ENCODE measurements at places on chromosomes 5 and 9.

DNA sequence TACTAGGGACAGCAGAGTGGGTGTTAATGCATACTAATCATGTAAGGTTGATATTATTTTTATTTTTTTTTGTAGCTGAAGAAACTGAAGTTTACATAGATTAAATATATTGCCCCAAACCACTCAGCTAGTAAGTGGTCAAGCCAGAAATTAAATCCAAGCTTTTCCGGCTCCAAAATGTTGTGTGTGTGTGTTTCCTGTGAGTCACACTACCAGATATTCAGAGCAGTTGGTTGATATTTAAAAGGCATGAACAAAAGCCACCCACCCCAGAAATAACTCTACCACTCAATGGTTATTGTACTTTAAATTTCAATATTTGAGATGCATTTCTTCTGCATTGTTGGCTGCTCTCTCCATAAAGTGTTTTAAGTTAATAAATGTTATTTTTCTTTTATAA is 29.5 kb downstream of the KCNN2 start:
- DNase-seq: no peak

- DNase-seq: no peak
Measured at GRCh38 chr5:153372425-153373129, 117.9 kb upstream of the GRIA1 start.

GRCh38 chr9:122941582-122942234 is 888 bp downstream of the RABGAP1 start:
- no peak for DNase-seq

DNA sequence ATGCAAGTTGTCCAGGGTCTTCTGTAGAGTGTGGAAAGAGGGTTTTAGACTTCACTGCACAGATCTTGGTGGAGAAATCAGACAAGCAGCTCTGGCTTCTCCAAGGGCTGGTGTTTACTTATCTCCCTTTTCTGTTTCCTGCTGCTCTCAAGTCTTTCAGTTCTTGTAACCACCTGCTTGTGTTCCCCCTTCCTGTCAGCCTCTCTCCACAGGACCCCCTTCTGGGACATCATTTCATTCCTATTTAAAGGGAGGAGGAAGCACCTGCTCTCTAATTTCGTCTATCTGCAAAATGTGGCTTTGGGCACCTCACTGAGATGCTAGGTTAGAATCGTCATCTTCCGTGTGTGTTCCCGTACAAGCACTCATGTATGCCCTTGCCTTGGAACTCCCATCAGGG is 636.2 kb downstream of the MTRR start:
- no peak for DNase-seq

DNA sequence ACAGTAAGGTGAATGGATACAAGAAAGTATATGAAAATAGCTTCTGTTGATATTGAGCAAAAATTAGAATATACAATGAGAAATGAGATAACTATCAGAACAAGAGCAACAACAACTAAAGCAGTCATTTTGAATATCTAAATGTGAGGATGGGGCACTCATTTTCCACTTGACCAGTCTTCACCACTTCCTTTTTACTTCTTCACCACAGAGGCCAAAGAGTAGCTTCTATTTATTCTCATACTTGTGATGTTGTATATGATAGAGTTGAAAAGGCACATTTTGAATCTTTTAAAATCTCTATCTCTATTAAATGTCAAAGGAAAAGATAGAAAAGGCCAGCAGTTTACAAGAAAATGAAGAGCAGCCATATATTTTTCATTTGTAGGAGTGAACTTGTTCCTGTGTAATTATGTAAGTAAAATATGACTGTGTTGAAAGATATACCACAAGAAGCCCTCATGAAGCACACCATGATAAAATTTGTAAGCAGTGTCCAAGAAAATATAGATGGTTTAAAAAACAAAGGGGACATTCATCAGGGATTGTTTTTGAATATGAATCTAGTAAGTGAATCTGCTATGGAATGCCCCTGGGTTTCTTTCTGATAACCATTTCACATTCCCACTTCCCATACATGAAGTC is 39.2 kb downstream of the ADAMTS19 start:
- no peak for DNase-seq

GRCh38 chr5:116438979-116439554 is 135.6 kb downstream of the SEMA6A start:
- DNase-seq: no peak

DNA sequence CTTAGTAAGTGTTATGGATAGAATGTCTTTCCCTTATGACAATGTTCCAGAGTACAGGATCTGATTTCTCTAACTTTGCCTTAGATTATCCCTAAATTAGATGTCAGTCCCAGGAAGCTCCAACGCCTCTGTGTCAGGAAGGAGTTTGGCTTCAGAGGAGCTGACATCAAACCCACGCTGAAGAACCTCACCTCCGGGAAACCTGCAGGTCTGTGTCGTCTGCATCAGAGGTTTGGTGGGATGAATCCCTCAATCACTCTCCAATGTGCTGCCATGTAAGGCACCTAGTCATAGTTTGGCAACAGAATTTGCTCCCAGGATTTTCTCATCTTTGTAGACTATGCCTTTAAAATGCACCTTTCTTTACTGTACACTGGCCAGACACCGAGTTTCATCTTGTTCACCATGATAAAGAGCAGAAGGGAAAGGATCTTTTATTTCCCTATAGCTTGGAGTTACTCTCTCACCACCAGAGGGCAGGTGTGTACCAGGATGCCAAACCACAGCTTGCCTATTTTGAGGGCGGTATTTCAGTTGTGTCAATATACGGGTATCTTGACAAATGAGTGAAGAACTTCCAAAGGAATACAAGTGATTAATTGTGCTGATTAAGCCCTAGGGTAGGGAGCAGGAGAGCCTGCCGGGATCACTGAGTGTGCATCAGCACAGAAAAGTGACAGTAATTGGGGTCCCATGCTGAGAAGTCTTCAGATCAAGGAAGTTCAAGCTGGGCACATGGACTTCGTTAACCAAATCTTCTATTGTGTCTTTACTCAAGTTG is 23.4 kb downstream of the MINAR2 start:
- no peak for DNase-seq

DNA sequence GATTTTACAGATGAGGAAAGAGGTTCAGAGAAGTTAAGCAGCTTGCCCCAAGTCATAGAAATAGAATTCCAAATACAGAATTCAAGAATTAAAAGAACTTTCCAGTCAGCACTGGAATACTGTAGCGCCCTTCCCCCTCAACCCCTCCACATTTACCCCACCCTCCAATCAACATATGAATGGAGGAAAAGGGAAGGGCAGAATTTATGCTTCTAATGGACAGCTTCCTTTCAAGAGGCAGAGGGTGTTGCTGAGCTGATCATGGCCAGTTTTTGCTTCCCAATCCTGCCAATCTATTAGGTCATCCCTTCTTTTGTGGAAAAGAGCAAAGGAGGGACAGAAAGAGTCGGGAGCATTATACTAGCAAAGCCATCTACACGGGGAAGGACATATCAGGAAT is 39.1 kb upstream of the ANKRD31 start:
- DNase-seq: no peak

GRCh38 chr9:122056484-122056883 is 36.6 kb downstream of the TTLL11 start:
- no peak for DNase-seq

- no peak for DNase-seq
Measured at GRCh38 chr9:74772121-74772520, 115.6 kb downstream of the TRPM6 start.

All from coronary artery (tissue), 2 donors.